Activated CD4-positive, alpha-beta T cell treated with anti-CD3 and anti-CD28 coated beads for 48 hours (primary cell): ENCODE measurements at places on chromosomes 7 and 10.

- no peak for DNase-seq
Observed at GRCh38 chr7:79877874-79878465, 256.7 kb upstream of the GNAI1 start.

- no peak for DNase-seq
Observed at GRCh38 chr7:40329601-40330153, 194.9 kb downstream of the SUGCT start.

GRCh38 chr7:22867003-22867402 is 44.4 kb upstream of the TOMM7 start:
- DNase-seq: no peak

DNA sequence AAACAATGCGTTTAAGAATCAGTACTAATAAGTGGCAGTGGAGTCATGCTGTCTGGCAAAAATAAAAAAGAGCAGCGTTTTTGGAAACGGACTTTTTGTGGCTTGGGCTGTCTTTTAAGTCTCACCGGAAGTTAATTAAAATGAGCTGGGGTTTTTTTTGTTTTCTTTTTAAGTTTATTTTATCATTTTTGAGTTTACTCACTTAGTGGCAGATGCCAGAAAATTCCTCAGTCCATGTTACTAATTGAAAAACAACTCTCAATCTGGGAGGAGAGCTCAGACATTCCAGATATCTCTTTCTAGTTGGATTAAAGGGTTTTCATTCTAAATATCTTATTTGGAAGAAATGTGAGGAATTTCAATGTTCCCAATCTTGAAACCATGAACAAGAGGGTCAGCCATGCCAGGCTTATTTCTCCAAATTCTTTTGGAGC is 133.8 kb upstream of the AGR3 start:
- DNase-seq: no peak

DNA sequence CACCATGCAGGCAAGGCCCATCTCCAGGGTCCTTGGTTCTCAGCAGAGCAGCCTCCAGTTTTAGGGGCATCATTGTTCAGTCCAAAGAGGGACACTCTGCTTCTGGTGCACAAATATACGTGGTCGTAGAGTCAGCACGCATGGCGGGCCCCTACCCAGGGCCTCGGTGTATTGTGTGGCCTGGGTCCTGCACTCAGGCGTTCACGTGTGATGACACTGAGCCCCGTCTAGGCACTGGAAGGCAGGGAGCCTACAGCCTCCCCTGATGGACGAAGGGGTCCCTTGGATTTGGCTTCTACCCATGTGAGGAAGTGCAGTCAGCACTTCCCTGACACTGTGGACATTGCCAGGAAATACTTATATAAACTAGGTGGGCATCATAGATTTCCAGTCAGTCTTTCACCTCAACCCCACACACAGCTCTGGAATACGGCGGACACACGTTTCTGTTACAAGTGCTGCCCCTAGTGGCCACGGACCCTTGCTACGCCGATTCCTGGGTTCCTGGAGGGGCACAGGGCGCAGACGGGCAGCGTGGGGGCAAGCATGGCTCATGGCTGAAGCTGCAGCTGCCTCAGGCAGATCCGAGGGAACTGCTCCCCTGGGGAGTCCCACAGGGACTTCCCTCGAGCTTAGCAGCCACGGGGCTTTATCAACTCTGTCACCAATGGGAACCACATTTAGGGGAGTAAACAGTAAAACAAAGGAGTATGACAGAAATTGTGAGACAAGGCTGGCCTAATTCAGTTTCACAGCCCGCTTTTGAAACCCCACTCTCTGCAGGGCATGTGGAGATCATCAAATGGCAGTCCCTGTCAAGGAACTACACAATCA is 25.4 kb downstream of the AIFM2 start:
- peak; percentile 31 for DNase-seq

GRCh38 chr7:126801733-126802132 is 451.0 kb downstream of the GRM8 start:
- DNase-seq: no peak

GRCh38 chr10:27890971-27891370 is 107.9 kb downstream of the ODAD2 start:
- DNase-seq: no peak

DNA sequence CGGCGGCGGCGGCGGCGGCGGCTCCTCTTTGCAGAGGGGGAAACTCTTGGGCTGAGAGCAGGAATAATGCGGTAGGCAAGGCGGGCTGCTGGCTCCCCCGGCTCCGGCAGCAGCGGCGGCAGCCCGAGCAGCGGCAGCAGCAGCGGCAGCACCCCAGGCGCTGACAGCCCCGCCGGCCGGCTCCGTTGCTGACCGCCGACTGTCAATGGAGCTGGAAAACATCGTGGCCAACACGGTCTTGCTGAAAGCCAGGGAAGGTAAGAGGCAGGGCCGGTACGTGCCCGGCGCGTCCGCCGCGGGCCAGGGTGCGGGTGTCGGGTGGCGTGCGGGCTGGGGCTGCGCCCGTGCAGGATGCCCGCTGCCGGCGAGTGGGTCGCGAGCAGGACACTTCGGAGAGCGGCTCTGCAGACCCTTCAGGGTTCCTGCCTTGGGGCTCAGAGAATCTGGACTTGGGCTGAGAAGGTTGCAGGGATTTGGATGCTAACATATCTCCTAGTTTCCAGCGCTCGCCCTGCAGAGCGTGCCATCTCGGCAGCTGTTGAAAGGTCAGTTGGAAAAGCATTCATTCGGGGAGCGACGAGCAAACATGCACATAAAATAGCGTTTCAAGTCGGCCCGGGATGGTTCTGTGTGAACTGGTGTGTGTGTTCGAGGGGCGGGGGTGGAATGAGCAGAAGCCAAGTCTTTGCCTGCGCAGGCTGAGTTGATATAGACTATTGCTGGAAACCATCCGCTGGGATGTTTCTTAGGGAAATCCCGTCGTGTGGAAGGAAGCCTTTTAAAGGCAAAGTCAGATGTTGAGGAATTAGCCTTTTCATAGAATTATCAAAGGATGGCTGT is 562 bp downstream of the GRK5 start:
- peak; percentile 62 for DNase-seq

DNA sequence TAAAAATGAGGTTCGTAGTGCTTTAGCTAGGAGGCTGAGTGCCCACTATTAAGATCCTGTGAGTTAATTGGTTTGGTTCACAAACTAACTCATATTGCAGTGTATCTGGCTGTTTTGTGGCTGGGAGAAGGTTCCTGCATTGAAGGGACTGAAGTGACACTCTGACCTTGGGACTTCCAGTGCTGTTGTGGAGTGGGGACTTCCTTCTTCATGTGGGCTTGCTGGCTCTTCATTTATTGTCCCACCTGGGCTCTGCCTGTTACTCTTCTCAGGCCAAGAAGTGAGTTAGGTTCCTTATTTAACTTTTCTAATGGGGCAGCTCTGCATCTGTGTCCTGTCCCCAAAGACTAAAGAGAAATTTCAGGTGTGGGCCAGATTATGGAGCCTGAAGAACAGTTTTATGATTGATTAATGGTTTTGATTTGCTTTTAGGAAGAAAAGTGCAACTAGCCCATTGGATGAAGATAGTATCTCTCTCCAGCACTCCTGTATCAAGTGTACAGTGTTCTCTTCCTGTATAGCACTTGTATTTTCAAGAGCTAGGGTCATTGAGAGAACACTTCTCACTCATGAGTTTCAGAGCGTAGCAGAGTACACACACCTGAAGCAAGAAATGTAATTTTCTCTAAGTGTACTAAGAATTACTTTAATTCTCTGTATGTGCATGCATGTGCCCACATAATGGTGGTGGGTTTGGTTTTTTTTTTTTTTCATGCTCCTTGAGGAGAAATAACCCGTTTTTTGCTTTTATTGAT is 54.8 kb downstream of the AUTS2 start:
- DNase-seq: no peak

- DNase-seq: no peak
Observed at GRCh38 chr7:54292171-54292925, 249.8 kb upstream of the VSTM2A start.

DNA sequence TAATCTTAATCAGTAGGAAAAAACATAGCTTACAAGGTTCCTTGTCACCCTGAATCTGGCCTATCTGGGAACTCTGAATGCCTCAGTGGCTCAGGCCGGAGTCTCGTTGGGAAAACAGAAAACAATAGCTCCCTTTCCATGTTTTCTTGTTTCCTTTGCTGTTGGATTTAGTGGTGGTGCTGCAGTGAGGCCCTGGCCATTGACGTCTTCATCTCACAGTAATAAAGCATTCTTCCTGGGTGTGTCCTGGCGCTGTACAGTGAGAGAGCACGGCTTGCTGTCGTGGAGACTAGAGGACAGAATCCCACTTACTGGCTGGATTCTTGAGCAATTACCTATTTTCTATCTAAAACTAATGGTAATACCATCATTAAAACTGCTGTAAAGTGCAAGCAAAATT is 1.3 kb upstream of the SPOCK2 start:
- DNase-seq: no peak

GRCh38 chr10:113643183-113643582 is 20.7 kb downstream of the NRAP start:
- no peak for DNase-seq

GRCh38 chr10:124936813-124937212 is 5.1 kb upstream of the ZRANB1 start:
- DNase-seq: no peak

DNA sequence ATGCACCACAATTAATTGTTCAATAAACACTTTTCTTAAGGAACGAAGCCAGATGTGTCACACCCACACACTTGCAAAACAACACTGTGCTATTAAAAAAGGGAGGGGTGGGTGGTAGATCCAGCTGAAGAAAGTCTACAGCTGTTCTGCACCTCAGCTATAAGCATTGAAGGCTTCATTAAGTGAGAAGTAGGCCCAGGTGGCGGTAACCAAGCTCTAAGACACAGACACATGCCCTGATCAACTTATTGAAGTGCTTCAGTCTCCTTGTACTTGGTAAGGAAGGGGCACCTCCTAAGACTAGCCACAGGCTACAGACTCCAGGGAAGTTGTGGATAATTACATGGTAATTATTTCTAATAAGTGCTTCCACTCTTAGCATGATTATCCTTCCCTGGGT is 4.5 kb upstream of the CPVL start:
- DNase-seq: no peak

DNA sequence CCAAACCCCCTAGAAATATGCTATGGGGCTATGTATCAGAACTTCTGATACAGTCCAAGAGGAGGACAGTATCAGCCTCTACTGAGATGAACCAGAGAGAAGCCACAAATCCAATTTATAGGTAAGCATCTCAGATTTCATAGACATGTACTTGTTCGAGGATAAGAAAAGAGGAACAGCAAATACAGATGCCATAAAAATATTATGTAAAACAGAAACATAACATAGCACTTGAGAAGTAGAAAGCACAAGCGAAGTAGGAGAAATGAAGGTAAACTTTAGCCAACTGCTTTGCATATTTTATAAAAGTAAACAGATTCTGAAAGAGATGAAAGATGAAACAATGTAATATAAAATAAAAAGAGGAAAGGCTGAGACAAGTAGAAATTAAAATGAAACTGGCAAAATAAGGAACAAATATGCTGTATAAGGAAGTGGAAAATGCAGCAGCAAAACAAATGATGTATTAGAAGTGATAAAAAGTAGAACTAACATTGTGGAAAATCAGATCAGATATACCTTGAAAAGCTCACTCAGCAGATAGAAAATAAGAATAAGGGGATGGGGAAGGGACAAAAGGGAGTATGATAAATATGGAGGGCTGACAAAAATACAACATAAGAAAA is 135.1 kb downstream of the SKAP2 start:
- DNase-seq: no peak

DNA sequence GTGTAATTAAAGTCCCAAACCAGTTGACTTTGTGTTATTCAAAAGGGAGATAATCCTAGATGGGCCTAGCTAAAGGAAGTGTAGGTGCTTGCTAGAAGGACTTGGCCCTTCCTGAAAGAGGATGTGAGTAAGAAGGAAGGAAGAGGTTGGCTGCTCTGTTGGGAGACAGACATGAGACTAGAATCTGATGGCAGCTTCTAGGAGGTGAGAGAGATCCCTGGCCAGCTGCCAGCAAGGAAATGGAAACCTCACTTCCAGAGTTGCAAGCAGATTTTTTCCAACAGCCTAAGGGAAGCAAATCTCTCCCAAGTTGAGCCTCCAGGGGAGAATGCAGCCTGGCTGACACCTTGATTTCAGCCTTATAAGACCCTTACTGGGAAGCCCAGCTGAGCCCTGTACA is 368.4 kb upstream of the ZMIZ1 start:
- DNase-seq: no peak

DNA sequence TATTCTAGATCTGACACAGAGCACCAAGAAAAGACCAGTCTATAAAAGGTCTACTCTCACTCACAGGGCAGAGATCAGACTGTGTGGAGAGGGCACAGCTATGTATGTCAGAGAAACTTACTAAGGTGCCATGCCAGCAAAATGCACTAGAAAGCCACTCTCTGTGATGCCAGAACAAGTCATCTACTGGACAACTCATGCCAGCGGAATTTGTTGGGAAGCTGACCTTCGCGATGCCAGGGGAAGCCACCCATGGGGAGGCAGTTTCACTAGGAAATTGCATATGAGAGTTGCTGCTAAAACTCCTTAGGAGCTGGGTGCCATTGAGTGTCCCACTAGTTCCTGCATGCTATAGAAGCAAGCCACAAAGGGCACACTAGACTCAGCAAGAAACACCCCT is 58.5 kb downstream of the MICU1 start:
- no peak for DNase-seq

DNA sequence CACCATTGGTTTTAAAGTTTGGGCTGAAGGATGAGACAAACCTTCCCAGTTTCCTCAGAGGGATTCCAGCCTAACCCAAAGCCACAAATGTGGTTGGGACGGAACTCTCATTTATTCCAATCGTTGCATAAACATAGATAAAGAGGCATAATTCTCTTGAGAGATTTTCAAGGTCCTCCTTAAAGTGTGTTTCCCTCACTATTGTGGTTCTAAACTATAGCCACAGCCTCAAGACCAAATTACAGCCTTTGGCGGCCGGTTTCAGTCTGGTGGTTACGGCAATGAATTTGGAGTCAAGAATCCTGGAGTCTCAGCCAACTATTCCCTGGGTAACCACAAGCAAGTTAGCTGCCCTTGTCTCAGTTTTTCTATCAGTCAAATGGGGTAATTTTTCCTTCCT is 42.6 kb downstream of the SEM1 start:
- DNase-seq: no peak

DNA sequence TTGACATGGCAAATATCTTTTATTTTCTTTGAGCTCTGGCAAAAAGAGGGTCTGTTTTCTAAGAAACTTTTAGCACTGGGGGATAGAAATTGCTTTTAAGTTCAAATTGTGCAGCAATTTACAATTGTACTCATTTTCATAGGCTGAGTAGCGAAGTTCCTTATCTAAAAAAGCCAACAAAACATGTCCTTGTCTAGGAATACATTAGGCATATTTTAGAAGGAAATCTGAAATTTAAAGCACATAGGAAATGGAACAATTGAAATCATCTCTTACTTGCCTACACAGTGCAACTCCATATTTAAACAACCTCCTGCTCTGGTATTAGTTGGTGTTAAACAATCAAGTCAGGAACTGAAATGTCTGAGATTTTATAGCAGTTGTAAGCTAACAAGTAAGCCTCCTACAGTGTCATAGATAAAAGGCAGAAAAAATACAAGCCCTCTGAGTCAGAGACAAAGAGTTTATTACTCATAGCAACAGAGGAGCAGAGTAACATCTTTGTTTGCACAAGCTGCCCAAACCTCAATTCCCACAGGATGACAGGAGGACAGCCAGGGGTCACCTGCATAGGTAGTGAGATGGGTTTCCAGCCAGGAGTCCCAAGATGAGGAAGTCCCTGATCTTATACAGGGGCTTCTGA is 280.2 kb upstream of the HGF start:
- DNase-seq: no peak
